ENCODE measurements at places on chromosomes 6 and 20. TPM values are rescaled to one million over a fixed set of nuclear protein-coding genes. Genes with fewer than 3 reads are reported as not detected.

DNA sequence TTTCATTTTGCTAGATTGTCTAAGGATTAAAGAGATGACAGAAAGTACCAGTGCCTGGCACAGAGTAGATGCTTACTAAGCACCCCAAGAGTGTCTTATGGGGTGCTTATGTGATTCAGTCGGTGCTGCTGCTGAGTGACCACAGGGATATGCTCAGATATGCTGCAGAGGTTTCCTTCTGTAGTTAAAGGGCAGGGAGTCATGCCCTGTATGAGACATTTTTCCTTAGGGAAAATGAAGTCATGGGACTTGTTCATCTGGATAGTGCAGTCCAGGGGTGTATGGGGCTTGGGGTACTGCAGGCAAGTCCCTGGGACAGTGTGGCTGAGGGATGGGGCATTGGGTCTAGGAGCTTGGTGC, 25.1 kb downstream of the TOX2 start:
- DNase-seq, result no peak

DNA sequence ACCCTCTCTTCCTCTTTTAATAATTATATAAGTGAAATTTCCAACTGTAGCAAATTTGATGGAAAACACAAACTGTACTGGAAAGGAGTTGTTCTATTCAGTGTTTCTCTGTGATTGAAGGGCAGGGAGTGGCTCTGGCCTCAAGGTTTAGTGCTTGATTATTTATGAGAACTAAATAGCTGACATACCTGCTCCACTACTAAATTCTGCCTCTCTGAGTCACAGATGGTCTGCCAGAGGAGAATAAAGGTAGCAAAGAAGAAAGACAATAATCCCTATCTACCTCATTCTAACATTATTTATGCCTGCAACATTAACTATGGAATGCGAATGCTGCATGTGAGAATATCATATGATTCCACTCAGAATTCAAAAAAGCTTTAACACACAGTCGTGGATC, 9.3 kb downstream of the BMP5 start:
- no peak for DNase-seq

Gene TBX18
- total RNA-seq, result not detected

Gene CLVS2
- total RNA-seq, result not detected

Data from G401 (cell line).